ENCODE measurements at places on chromosomes 12 and 14. TPM values are rescaled to one million over a fixed set of nuclear protein-coding genes. Genes with fewer than 3 reads are reported as not detected.

The TGM1 gene
- total RNA-seq, result 0.40 TPM

The PAX9 gene
- total RNA-seq, result 0.25 TPM

The RNFT2 gene
- 6.3 TPM for total RNA-seq

The ACVR1B gene
- 56.0 TPM for total RNA-seq

GRCh38 chr12:19964549-19964948 lies 403.8 kb upstream of the PDE3A start:
- DNase-seq, result no peak
- no peak overlapping the region for H3K27ac ChIP-seq
- no peaks in the 10 kb centered on the region for H3K36me3 ChIP-seq
- H3K27me3 ChIP-seq, result no peaks in the 10 kb centered on the region

GRCh38 chr14:103346286-103346685 lies 12.2 kb downstream of the EIF5 start:
- H3K4me1 ChIP-seq, result no peaks in the 10 kb centered on the region
- no peak overlapping the region for H3K27ac ChIP-seq
- no peaks in the 10 kb centered on the region for H3K27me3 ChIP-seq
- DNase-seq, result no peak
- no peak overlapping the region for H3K4me3 ChIP-seq
- peaks cover 12% of the 10 kb centered on the region for H3K36me3 ChIP-seq

GRCh38 chr12:120571299-120571698 lies 9.9 kb downstream of the POP5 start:
- no peak for DNase-seq
- H3K4me1 ChIP-seq, result no peaks in the 10 kb centered on the region
- H3K27ac ChIP-seq, result no peak overlapping the region
- H3K4me3 ChIP-seq, result no peak overlapping the region
- H3K27me3 ChIP-seq, result no peaks in the 10 kb centered on the region

DNA sequence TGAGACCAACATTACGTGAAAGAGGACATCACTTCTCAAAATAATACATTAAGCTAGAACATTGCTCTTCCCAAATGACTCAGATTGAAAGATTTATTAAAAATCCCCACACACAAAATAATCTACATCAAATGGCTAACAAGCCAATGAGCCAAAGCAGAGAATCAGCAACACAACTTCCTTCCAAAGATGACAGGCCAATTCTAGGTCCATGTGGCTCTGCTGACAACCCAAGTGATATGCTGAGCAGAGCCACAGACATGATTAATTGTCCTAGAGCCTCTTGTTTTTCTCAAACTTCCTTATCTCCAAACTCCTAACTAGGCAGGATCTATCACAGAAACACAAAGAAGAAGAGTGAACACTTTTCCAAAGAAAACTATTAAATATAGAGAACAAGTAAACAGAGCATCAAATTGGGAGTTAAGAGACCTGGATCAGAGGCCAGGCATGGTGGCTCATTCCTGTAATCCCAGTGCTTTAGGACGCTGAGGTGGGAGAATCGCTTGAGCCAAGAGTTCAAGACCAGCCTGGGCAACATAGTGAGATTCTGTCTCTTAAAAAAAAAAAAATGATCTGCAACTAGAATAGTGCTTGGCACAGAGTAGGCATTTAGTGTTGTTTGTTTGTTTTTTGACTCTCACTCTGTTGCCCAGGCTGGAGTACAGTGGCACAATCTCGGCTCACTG lies 38.5 kb downstream of the SENP1 start:
- no peak overlapping the region for H3K4me3 ChIP-seq
- no peaks in the 10 kb centered on the region for H3K4me1 ChIP-seq
- DNase-seq, result no peak
- no peak overlapping the region for H3K27ac ChIP-seq

GRCh38 chr12:76643438-76643837 lies 83.9 kb upstream of the OSBPL8 start:
- H3K4me1 ChIP-seq, result no peaks in the 10 kb centered on the region
- no peak overlapping the region for H3K27ac ChIP-seq
- no peak overlapping the region for H3K4me3 ChIP-seq
- no peak for DNase-seq
- H3K27me3 ChIP-seq, result no peaks in the 10 kb centered on the region

- H3K4me3 ChIP-seq, result no peak overlapping the region
- H3K27ac ChIP-seq, result no peak overlapping the region
- H3K27me3 ChIP-seq, result no peaks in the 10 kb centered on the region
- H3K36me3 ChIP-seq, result no peaks in the 10 kb centered on the region
Observed at GRCh38 chr14:95786566-95786965, 72.6 kb upstream of the TCL1A start.

DNA sequence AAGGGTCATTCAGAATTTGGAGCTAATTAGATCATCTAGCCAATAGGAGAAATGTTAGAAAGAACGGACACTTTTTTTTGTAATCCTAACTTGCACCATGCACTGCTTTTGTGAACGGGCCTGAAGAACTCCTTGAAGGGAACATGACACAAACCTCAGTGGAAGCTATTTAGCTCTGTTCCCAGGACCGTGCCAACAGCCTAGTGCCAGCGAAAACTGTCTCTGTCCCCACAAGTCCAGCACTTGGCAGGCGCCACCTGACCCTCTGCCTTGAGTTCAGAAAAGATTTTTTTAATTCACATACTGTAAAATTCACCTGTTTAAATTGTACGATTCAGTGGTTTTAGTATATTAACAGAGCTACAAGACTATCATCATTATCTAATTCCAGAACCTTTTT lies 31.3 kb upstream of the KCNA5 start:
- H3K4me3 ChIP-seq, result no peak overlapping the region
- DNase-seq, result no peak
- H3K27ac ChIP-seq, result no peak overlapping the region
- no peaks in the 10 kb centered on the region for H3K36me3 ChIP-seq
- H3K27me3 ChIP-seq, result no peaks in the 10 kb centered on the region

DNA sequence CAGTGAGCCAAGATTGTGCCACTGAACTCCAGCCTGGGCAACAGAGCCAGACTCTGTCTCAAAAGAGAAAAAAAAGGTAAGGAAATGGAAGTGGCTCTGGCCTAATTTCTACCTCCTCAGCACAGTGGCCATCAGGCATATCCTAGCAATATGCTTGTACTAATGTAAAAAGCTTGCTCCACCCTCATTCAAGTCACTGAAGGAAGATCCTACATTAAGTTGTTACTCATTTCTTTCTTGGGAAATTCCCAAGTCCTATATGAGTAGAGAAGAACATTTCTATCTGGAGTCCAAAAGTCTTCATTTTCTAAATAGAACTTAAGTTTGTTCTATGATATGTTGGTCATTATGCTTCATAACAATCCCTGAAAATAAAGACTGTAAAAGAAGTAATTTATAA lies 67.3 kb upstream of the HOXC13 start:
- H3K27me3 ChIP-seq, result no peaks in the 10 kb centered on the region
- H3K27ac ChIP-seq, result no peak overlapping the region
- no peak for DNase-seq
- no peaks in the 10 kb centered on the region for H3K4me1 ChIP-seq
- H3K4me3 ChIP-seq, result no peak overlapping the region

- peaks cover 12% of the 10 kb centered on the region for H3K4me1 ChIP-seq
- no peaks in the 10 kb centered on the region for H3K36me3 ChIP-seq
Observed at GRCh38 chr12:67426067-67426466, 156.9 kb downstream of the CAND1 start.

All from colonic mucosa (tissue), 4 donors.